NB4 (cell line): ENCODE measurements at places on chromosomes 13 and 19.

GRCh38 chr19:47540748-47541147 is 25.9 kb upstream of the NAPA start:
- DNase-seq, result no peak

DNA sequence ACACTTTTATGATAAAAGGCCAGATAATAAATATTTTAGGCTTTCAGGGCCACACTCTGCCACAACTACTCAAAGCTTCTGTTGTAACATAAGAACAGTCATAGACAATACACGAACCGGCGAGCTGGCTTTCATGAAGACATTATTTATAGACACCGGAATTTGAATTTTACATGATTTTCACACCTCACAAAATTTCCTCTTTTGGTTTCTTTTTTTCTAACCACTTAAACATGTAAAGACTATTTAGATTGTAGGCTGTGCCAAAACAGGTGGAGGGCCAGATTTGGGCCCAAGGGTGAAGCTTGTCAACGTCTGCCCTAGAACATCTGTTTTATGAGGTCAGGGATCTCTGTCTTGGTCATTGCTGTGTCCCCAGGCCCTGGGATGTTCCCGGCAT is 29.7 kb upstream of the FXYD3 start:
- DNase-seq, result no peak

GRCh38 chr13:52665325-52665724 is 12.7 kb downstream of the SUGT1 start:
- DNase-seq, result no peak

- no peak for DNase-seq
Observed at GRCh38 chr19:10318807-10319682, 3.2 kb upstream of the FDX2 start.

- DNase-seq, result no peak
Observed at GRCh38 chr13:111905609-111905945, 161.4 kb upstream of the SOX1 start.

DNA sequence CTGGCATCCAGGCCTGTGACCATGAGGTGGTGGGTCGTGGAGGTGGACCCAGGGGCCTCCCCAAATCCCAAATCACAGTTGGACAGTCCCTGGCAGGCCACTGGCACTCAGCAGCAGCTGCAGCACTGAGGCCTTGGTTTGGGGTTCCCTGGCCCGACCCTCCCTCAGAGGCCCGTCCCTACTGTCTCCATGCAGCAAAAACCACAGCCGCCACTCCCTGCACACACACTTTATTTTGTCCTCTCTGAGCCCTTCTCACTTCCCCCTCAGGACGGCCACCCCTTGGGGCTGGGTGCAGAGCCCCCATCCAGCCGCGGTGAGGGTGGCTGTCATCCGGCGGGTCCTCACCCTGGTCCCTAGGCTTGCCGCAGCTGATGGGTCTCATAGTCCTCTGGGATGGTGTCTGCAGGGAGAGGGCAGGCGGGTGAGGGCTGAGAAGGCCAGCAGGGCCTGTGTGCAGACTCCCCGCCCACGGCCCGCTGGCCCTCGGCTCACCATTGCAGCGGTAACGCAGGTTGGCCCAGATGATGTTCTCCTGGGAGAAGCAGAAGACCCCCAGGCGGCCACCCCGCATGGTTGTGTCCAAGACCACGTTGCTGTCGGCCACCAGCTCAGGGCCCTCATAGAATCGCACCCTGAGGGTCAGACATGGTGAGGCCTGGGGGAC is 8.4 kb downstream of the COMP start:
- peak; percentile 59 for DNase-seq

GRCh38 chr19:42278452-42279154 is 9.6 kb downstream of the CIC start:
- DNase-seq, result no peak

- DNase-seq, result no peak
Observed at GRCh38 chr19:4267901-4268815, 10.9 kb upstream of the SHD start.

GRCh38 chr19:36169084-36169760 is 17.0 kb upstream of the COX7A1 start:
- no peak for DNase-seq

DNA sequence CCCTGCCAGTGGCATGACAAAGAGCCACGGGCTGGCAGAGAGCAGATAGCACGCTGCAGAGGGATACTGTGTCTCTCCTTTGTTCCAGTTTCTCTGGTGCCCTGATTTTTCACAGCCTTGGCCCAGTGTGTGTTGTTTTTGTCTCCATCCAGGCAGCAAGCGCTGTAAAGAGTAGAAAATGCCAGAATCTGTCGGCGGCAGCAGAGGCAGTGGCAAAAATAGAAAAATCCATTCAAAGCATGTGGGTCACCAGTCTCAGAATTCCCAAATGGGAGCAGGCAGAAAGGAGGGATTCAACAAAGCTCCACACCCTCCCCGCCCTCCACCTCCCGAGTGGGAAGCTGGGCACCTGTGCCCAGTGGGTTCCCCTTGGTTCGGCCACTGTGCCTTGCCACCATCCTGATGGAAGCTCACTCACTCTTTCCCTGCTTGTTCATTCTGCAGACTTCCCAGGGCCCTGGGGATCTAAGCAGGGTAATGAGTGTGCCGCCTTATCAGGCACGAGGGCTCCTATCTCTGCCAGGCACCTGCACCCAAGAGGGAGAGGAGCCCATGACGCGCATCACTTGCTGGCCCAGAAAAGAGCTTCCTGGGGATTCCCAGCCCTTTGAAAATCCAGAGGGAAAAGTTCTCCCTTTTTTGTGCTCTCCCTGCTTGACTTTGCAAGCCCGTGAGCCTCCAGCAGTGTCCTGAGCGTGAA is 416.9 kb downstream of the IRS2 start:
- no peak for DNase-seq

GRCh38 chr13:81609335-81609734 is 1268.4 kb upstream of the SPRY2 start:
- no peak for DNase-seq

GRCh38 chr19:51531349-51532315 is at the start of gene SIGLEC6:
Gene SIGLEC6 (minus strand): TSS chr19:51531670. CDS start chr19:51531648, 22 bp downstream.
- peak; percentile 94 for DNase-seq
